ENCODE measurements at places on chromosomes 13 and 19.

GRCh38 chr13:113802090-113802531 lies 43.1 kb downstream of the TMEM255B start:
- no peak for DNase-seq

- no peak for DNase-seq
Measured at GRCh38 chr13:46341112-46341711, 45.8 kb downstream of the RUBCNL start.

GRCh38 chr13:44797685-44798084 lies 191.6 kb downstream of the NUFIP1 start:
- no peak for DNase-seq

DNA sequence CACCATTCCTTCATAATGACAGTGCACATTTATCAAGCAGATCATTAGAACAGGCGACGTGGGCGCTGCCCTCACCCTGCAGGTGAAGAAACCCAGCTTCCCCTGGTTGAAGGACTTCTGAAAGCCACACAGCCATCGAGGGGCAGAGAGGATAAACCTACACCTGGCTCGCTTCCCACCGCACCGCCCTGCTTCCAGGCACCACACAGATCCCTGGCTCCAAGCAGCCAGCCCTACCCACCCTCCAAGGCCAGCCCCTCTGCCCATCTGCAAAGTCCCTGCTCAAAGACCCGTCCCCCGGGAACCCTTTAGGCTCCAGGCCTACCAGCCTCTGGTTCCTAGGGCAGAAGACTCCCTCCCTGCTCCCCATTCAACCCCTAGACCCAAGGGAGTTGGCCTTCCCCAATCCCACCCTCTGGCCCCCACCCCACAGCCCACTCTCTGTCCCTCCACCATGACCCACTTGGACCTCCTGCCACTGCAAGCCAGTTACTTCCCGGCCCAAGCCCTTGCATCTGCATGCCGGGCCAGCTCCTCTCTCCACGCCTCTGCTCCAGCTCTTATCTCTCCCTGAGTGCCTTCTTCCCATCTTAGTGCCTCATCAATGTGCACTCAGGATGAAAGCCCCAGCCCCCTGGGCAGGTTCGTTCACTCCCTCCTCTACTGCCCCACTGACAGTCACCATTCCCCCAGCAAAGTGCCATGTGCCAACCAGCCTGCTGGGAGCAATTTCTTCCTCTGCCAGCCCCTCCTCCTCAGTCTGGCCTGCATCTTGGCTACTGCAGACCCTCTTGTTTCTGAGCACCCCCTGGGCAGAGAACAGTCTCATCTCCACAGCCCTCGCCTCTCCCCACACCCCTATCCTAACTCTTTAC lies 28.0 kb downstream of the PEPD start:
- no peak for DNase-seq

DNA sequence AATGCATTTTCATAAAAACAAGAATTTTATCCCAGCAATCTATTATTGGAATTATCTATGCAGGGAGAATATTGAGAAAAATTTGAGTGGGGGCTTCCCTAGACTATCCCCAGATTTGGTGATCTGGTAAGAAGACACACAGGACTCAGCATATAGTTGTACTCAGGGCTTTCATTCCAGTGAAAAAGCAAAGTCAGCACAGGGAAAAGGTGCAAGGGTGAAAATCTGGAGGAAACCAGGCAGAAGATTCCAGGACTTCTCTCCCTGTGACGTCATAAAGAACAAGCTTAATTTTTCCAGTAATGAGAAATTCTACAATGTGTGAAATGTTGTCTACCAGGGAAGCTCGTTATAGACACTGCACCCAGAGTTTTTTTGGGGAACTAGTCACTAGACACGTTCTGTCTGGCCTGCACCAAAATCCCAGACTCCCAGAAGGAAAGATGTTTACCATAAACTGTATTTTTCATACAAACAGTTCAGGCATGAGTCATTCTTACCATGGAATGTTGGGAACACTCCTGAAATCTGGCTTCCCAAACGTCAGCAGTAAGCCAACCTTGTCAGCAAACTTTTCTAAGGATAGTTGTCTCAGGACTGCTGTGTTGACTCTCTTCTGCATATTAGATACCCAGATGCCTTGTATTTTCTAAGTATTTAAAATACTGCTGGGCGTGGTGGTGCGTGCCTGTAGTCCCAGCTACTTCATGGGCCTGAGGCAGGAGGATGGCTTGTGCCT lies 107.4 kb downstream of the DNAJC3 start:
- DNase-seq: no peak

- DNase-seq: no peak
Measured at GRCh38 chr19:5691822-5692722, 2.0 kb downstream of the RPL36 start.

DNA sequence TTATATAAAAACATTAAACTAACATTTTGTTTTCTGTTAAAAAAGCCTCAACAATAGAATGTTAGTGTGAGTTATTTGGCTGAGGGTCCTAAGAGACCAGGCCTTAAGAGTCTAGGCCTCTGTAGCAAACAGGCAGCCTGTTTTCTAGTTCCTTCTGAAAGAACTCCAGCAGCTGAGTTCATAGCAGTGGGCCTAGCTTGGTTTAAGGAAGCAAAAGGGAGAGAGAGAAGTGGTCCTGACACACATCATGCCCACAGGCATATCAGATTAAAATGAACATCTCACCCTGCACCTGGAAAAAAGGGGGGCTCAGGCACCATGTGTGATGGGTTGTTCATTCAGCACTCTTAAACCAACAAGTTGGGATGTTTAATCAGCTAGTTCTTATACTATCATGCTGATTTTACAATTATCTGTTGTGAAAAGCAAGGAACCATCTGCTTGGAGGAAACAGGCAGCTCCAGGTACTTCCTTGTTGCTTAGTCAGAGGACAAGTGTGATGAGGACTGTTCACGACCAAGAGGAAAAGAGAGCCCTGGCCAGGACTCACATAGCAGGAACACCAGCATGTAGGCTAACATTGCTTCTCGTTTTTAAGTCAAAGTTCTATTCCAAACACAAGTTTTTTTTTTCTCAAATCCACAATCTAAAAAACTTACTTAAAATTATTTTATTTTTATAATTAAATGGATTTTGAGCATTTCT lies 81.3 kb upstream of the FRY start:
- DNase-seq: no peak

DNA sequence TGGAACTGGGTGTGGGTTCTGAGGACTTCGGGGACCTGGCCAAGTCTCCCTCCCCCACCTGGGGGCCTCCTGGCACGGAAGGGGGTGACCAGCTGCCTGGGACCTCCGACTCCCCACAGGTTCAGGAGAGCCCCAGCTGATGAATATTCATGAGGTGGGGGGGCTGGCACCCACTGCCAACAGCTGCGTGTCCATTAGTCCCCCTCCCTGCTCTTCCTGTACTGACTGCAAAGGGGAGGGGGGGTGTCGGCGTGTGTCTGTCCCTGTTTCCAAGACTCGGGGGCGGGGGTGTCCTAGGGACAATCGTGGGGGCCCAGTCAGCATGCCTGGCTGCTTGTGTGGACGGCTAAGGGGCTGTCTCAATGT lies 10.6 kb upstream of the NFIX start:
- DNase-seq: no peak

GRCh38 chr19:34732612-34733211 lies 1.3 kb upstream of the ZNF181 start:
- no peak for DNase-seq
